ENCODE measurements at places on chromosomes 4 and X. TPM values are rescaled to one million over a fixed set of nuclear protein-coding genes. Genes with fewer than 3 reads are reported as not detected.
A peak's percentile ranks its signal among the peaks of the same experiment; 100 is the strongest.

UNC5C gene
- total RNA-seq: 2.8 TPM

HMGB2 gene
- 29.9 TPM for total RNA-seq

AP1AR gene
- 22.0 TPM for total RNA-seq

GRCh38 chr4:113355550-113356371 lies 306.3 kb downstream of the ANK2 start:
- peak; percentile 23 for DNase-seq

DNA sequence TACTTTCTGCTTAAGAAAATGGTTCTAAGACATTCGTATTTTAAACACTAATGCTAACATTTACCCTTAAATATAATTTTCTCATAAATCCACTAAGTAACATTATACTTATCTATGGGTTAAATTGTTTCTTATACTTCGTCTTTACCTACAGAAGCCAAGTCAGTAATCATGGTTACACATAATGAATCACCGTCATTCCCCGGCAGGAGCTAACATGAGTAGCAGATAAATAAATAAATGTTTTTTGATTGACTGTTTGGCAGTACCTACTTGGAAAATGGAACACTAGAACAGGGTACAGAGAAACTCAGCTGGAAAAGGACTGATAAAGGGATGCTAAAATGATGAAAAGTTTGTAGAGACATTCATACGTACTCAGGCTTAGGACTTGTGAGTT lies 430.4 kb downstream of the ACTRT1 start:
- no peak for DNase-seq

- DNase-seq: no peak
Measured at GRCh38 chrX:78321809-78322208, 5.6 kb downstream of the CYSLTR1 start.

DNA sequence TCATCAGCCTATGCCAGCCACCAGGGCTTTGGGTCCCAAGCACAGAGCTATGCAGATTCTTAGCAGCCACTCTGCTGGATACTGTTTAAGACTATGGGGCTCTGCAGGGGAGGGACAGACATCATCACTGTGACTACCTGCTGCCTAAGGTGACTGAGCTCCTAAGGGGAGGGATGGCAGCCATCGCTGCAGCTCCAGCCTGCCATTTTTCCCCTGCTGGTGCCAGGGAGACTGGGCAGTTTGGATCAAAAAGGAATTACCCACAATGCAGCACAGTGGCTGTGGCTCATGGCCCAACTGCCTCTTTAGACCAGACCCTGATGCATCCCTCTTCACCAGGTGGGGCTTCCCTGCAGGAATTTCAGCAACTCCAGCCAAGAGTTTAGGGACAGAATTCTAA lies 28.6 kb upstream of the INPP4B start:
- DNase-seq: no peak

GRCh38 chr4:127780598-127780997 lies 1.5 kb upstream of the HSPA4L start:
- no peak for DNase-seq

DNA sequence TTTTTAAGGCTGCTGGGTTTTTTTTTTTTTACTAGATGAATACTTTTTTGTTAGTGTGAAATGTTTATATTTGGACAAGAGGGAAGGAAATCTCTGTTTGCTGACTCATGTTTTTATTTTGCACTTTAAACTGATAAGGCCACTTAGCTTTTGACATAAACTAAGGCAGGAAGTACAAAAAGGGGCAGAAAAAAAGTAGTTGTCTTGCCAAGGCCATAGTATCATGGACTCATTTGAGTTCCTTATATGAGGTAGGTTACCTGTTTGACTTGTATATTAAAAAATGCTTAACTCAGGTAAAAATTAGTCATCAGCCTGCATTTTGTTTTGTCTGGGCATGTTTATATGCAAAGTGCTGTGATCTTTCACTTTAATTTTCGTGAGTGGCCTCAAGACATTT lies 26.0 kb downstream of the SMAD1 start:
- DNase-seq: no peak

DNA sequence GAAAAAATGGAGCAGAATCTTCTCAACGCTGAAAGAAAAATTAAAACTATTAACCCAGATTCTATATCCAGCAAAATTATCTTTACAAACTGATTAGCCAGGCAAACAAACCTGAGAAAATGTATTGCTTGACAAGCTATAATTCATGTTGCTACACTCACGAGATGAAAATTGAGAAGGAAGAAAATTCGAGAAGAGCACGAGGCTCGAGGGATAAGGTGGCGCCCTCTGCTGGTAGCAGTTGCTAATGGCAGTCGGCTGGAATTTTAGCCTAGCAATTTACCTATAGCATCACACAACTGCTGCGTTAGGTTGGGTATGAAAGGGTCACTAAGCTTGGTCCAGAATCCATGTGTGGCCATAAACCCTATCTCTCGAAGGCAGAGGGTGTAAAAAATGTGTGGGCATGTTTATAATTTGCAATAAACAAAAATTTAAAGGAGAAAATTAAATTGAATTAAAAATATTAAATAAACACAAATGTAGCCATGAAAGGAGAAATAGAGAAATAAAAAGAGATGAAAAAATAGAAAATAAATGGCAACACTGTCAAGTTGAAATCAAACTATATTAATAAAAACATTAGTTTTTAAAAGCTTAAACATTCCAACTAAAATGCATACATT lies 126.6 kb downstream of the PPP4R3C start:
- no peak for DNase-seq

DNA sequence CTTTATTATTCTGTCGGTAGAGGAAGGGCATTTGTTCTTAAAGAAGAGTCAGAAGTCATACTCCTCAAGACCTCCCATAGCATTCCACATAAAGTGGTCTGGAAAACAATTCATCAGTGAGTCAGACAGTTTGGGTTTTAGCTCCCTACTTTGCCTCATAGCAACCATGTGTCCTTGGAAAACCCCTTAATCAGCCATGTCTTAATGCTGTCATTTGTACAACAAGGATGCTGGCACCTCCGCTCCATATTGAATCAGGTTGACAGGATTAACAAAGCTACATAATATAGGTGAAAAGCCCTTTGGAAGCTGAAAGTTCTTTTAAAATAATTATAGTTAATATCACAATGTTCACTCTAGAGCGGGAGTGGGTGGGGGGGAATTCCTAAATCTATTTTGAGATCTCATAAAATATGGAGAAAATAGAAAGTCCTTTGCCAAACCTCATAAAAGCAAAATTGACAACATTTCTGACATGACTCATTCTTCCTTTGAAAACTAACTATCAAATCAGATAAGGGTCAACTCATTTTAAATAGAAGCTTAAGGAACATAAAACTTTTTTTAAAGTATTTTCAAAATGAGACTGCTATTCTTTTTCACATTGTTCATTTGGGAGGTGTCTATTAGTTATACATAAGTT lies 37.3 kb upstream of the GUCY1A1 start:
- DNase-seq: peak; percentile 70

DNA sequence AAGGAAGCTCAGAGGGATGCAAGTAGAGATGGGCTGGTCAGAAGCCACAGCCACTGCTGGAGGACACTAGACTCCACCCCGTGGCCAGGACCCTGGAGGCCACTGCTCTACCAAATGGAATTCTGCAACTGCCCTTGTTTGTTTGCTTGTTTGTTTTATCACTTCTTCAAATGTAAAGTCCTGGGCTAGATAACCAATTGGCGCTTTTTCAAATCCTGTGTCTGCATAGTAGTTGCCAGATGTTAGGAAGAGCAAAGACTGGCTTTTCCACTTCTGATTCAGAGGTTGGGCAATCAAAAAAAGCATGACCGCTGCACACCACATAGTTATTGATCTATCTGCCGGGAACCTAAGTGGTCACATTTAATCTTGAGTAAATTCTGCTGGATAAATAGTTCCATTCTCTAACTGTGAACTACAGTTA lies 255.2 kb upstream of the SFRP2 start:
- no peak for DNase-seq

DNA sequence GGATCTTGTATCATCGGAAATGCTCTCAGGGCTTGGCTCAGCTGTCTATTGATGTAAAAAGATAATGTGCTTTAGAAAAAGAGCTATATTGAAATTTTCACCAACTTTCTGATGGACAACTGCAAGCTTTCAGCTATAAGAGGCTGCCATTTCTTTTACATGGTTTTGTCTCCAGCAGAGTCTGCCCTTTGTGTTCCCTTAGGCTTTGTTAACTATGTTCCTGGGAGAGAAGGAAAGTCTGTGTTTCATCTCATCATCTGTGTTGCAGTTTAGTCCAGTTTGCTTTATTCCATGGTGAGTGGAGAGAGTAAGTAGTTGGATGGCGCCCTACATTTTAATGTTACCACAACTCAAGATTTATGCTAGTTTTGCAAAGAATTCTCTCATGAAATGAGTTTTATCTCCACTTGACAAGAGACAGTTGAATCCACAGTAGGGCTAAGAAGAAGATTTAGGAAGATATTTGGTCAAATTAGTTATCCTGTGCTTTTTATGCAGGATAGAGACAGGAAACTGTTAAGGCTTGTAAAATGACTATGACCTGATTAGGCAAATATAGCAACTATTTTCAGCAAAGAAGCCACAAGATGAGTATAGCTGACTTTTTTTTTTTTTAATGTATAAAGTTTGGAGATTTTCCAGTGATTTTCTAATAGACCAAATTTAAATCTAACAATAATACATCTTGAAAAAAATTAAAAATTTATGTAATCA lies 16.5 kb downstream of the SEPTIN11 start:
- DNase-seq: no peak

GRCh38 chr4:114791976-114792375 lies 193.4 kb downstream of the UGT8 start:
- no peak for DNase-seq

Data from kidney epithelial cell (primary cell).